Mammary microvascular endothelial cell (primary cell): ENCODE measurements at places on chromosomes 7 and 10. TPM values are rescaled to one million over a fixed set of nuclear protein-coding genes. Genes with fewer than 3 reads are reported as not detected.

The C7orf33 gene
- not detected in 2 replicates for total RNA-seq

The NPFFR1 gene
- total RNA-seq = not detected in 2 replicates

The TDRD1 gene
- total RNA-seq = 0.07 TPM in 1 of 2 replicates, not detected in the other

The PIK3CG gene
- 4.7 and 5.8 TPM in 2 replicates for total RNA-seq

The ZNF853 gene
- total RNA-seq = 0.07 and 0.10 TPM in 2 replicates

The TBX20 gene
- total RNA-seq = not detected in 2 replicates

The ZNF365 gene
- 0.20 and 0.33 TPM in 2 replicates for total RNA-seq

The BLNK gene
- not detected in 2 replicates for total RNA-seq

The BAMBI gene
- 1.1 and 1.6 TPM in 2 replicates for total RNA-seq

The PGAM2 gene
- total RNA-seq = not detected in 2 replicates

The PRLHR gene
- total RNA-seq = not detected in 2 replicates

The FAM25C gene
- total RNA-seq = not detected in 2 replicates

The GNAT3 gene
- total RNA-seq = not detected in 2 replicates

The STOX1 gene
- 0.59 TPM in 1 of 2 replicates, not detected in the other for total RNA-seq

The H2BK1 gene
- total RNA-seq = not detected in 2 replicates

The GPR15LG gene
- not detected in 2 replicates for total RNA-seq

The CYP2C8 gene
- total RNA-seq = not detected in 2 replicates

The GIMAP4 gene
- total RNA-seq = 62.7 and 64.1 TPM in 2 replicates

The CTAGE6 gene
- total RNA-seq = not detected in 2 replicates

The PRPS1L1 gene
- total RNA-seq = not detected in 2 replicates

The TRPV6 gene
- total RNA-seq = not detected in 2 replicates

The C10orf71 gene
- not detected in 2 replicates for total RNA-seq

The ZNF394 gene
- 22.6 and 46.6 TPM in 2 replicates for total RNA-seq

The LZTS2 gene
- total RNA-seq = 95.7 and 124 TPM in 2 replicates

The FAM24B gene
- 10.8 and 11.1 TPM in 2 replicates for total RNA-seq

The MICALL2 gene
- 20.2 and 24.1 TPM in 2 replicates for total RNA-seq

The ZNF804B gene
- total RNA-seq = not detected in 2 replicates

The ZDHHC6 gene
- total RNA-seq = 22.1 and 22.8 TPM in 2 replicates

The MSS51 gene
- 0.30 and 0.40 TPM in 2 replicates for total RNA-seq

The IGFBP1 gene
- total RNA-seq = 1.4 and 3.2 TPM in 2 replicates

The CPED1 gene
- 3.9 and 4.0 TPM in 2 replicates for total RNA-seq

The PRKAR2B gene
- 56.7 and 58.6 TPM in 2 replicates for total RNA-seq

The ITPRID1 gene
- total RNA-seq = not detected in 2 replicates
